Stimulated activated CD4-positive, alpha-beta T cell treated with anti-CD3 and anti-CD28 coated beads, Interleukin-2, amount 100 ng/mL, for 48 hours (primary cell): ENCODE measurements at places on chromosomes 2 and 18.

DNA sequence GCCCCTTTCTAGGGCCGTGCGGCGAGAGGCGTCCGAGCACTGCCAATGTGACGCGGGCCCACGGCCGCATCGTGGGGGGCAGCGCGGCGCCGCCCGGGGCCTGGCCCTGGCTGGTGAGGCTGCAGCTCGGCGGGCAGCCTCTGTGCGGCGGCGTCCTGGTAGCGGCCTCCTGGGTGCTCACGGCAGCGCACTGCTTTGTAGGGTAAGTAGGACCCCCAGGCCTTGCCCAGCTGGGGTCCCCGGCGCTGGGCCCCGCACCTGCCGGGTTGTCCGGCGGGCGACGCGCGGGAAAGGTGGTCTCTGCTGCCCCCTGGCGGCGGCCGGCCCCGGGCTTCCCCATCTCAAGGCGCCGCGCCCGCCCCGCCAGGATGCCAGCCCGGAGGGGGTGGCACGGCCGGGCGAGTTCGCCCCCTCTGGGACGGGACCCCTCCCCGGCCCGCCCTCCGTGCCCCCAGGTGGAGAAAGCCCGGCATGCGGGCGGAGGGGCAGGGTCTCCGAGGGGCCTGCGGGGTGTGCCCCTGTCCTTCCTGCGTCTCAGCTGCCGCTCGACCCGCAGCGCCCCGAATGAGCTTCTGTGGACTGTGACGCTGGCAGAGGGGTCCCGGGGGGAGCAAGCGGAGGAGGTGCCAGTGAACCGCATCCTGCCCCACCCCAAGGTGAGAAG, 1.9 kb downstream of the PRSS56 start:
- DNase-seq: peak; percentile 81

DNA sequence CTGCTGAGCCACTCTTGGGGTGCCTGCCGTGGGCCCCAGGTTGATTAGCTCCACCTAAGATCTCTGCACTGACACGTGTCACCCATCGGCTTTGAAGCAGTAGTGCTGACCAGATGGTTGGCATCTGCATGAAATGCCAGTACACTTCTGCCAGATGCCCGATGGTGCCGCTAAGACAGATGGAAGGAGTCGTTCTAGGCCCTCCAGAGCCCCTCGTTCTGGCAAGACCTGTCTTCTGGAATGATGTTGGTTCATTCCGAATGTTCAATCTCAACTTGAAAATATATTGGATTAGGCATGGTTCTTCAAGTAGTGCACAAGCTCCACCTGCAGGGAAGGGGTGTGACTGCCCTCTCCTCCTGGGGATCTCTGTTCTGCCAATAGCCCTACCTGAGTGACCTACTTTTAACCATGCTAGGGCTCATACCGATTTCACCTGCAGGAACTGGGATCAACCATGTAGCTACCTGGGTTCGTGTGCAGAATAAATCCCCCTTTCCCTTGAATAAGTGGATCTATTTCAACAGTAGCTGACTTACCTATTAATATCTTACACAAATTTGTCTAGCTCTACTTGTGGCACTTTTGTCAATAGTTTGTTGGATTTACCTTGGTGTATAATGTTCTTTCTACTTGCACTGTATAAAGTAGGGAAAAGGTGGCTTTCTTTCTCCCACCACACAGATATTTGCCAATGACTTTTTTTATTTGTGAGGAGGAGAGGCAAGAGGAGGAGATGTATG, 342.6 kb downstream of the CTNNA2 start:
- DNase-seq: no peak

GRCh38 chr2:119251652-119252051, 28.0 kb downstream of the STEAP3 start:
- no peak for DNase-seq

GRCh38 chr2:174748948-174749347, 15.3 kb downstream of the CHRNA1 start:
- peak; percentile 75 for DNase-seq

DNA sequence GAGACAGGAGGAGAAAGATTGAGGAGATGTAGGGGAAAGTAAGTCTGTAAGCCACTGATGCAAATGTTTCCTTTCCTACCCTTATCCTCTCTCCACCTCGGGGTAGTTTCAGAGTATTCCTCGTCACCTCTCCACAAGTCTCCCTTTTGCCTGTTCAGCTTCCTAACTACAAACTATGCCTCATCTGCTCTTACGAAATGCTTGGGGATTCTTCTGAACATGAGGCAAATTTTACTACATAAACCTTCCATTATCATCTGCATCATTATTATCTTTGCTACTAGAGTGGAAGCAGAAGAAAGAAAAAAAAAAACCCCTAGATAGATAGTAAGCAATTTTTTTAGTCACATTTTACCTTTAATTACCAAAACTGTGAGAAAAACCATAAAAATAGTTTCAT, 43.1 kb upstream of the CWC22 start:
- no peak for DNase-seq

DNA sequence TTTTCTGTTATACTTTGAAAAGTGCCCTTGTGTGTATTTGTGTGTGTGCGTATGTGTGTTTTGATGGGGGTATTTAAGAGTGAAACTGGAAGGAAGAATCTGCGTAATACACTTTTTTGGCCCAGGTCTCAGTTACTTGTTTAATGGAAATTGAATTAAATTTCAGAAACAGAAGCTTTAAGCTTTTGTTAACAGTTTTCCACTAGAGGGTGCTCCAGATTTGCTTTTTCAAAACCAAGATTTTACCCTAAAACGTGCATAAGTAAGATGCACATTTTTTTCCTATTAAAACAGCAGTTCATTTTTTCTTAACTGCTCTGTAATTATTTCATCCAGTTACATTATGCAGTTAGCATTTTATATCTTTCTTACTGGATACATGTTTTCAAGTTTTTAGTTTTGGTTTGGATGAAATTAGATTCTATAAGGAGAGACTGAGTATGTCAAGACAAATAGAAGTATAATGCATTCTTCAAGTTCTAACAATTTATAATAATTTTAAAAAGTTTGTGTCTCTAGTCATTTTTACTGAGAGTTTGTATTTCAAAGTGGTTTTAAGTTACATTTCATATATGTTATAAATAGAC, 97.2 kb downstream of the PIK3C3 start:
- DNase-seq: no peak

DNA sequence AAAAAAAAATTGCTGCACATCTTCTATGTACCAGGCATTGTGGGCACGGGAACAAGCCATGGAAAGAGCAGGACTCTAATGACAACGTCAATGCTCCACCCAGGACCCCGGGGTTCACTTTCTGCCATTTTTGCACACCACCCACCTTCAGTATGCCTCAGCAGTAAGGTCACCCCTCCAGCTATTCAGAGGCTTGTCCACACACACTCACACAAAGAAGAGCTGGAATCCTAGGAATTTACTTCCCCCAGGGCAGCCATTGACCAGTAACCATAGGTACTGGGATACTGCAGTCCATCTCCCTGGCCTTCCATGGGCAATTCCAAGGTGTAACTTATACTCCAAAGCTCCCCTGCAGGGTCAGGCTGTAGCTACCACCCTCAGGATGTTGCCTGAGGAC, 170.8 kb downstream of the SUCLG1 start:
- no peak for DNase-seq

GRCh38 chr2:42567364-42567763, 1.1 kb upstream of the MTA3 start:
- DNase-seq: no peak

- DNase-seq: no peak
Observed at GRCh38 chr2:239343946-239344856, 56.6 kb downstream of the HDAC4 start.
